ENCODE measurements at places on chromosomes 4 and X.

- DNase-seq, result no peak
These were observed 119.8 kb downstream of the DRD5 start for GRCh38 chr4:9901257-9901656.

DNA sequence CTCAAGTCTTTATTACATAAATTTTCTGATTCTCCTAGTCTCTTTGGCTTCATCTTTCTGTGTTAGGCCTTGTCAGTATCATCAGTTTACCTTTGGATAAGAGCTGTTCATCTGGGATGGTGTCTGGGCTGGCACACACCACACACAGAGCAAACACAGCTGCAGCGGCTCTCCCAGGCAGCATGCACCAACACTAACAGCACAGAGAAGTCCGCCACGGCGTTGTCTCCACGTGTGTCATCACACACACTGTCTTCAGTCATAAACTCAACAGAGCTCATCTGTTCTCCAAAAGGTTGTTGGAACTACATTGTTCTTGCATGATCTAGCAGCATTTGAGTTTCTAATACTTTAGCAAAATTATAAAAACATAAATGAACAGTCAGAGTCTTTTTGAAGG is 851.9 kb upstream of the FRG1 start:
- peak; percentile 37 for DNase-seq

DNA sequence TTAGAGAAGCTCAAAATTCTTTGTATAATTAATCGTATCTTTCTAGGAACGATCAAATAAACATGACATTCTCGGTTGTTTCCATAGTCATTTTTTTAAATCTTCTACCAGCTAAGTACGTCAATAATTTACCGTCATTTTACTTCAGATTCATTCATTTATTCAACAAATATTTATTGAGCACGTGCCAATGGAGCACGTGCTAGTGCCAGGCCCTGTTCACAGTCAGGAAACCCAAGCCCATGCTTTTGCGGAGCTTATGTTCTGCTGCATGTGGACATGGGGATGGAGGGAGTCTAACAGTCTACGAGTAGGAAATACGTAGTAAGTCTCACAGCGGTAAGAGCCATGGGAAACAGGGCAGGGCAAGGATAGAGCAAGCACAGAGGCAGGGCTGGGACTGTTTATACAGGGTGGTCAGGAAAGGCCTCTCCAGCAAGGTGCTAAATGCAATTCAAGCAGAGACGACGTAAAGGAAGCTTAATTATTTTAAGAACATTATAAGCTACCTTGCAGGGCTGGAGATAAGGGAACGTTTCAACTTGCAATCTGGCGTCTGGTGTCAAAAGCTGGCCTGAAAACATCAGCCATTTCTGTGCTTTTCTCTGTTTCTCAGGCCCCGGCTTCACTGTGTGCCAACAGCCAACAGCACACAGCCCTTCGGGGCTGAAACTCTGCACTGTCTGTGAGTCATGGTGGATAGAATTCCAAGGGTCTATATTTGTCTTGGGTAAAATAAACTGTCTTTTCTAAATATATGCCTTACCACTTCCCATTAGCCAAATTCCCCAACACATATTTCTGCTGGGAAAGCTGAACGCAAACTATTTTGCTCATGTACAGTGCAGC is 517.1 kb upstream of the ZFP42 start:
- no peak for DNase-seq

- DNase-seq, result no peak
These were observed 54.7 kb upstream of the LAS1L start for GRCh38 chrX:65589304-65589703.

DNA sequence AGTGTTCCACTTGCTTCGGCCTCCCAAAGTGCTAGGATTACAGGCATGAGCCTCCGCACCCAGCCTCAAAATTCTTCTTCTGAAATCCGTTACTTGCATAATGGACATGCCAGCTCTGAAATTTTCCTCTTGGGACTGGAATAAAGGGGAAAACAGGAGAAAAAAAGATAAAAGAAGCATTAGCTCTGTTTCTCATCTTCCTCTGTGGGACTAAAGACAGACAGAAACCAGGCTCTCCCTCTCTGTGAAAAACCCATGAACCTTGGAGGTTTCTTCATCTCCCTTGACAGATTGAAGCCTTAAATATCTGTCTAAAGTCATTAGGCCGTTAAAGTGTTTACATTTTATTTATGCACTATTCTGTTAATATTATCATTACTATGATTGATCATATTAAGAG is 19.4 kb upstream of the PRSS12 start:
- DNase-seq, result no peak
